A549 (cell line): ENCODE measurements at places on chromosomes 7 and 10. TPM values are rescaled to one million over a fixed set of nuclear protein-coding genes. Genes with fewer than 3 reads are reported as not detected.

DNA sequence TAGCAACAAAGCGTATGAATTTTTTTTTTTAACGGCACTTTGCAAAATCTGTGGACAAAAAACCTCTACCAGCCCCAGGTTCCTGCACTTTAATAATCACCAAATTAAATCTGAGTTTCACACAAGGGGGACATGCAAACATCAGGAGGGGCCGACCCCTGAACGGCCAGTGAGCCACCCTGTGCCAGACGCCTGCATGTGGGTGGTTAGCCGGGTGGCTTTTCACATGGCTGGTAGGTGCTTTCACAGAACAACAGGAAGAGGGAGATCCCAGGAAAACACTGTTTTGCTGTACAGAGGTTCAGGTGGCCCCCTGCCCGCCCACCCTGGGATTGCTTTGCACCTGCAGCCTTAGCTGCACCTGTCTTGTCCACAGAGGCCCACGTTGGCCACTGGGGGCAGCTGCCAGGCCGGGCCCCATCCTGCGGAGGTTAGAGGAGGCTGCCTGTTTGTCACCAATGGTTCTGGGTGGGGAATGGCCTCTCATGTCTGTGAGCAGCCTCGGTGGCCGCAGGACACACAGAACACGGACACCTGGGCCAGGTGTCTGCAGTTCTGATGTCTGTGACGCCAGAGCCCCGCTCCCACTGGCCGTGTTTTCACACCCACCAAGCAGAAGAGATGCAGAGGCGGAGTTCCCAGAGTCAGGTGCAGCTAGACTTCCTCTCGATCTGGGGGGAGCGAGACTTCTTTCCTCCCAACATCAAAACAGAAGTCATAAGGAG is 107.7 kb downstream of the FAM53B start:
- DNase-seq: no peak

- no peak for DNase-seq
Observed at GRCh38 chr10:88616250-88616977, 29.9 kb downstream of the LIPJ start.

DNA sequence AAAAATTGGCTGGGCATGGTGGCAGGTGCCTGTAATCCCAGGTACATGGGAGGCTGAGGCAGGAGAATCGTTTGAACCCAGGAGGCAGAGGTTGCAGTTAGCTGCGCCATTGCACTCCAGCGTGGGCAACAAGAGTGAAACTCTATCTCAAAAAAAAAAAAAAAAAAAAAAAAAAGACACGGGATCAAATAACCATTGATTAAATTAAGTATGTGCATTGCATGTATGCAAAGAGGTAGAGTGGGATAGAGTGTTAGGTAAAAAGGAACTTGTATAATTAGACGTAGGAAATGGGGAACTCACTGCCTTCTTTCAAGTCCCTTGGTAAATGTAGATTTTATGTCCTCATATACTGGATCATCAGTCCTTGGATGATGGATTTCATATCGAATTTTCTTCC is 13.1 kb downstream of the VCL start:
- no peak for DNase-seq

GRCh38 chr7:98956937-98957336 is 78.6 kb downstream of the TRRAP start:
- no peak for DNase-seq

GRM3 gene
- polyA plus RNA-seq: not detected in 3 replicates

DNA sequence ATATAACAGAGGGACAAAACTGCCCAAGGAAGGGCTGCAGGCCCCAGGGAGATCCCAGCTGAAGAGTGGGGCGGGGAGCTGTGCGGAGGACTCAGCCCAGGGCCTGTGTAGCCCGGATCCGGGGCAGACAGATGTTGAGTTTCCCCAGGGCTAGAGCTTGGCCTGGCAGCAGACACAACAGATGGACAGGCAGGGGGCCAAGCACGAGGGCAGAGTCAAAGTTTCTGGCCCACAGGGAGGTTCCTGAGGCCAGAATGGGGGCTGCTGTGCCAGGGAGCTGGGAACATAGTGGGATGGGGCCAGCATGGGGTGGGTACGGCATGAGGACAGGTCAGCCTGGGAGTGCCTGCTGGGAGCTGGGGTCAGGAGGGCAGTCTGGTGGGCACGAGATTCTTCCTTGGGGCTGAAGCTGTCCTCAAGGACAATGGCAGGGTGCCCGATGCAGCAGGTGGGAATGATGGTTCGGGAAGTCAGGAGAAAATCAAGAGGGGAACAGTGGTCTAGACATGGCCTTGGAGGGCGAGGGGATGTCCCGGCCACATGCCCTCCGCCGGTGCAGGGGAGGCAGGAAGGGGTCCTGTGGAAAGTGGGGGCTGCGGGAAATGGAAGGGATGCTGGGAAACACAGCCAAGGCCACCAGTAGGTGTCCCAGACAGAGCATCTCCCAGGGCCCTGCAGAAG is 519.1 kb upstream of the FOXK1 start:
- DNase-seq: no peak

GRCh38 chr10:113663908-113664307 is at the start of gene NRAP:
Gene NRAP, minus strand, starts transcription at chr10:113664041. Its CDS starts 159 bp downstream, at chr10:113663882.
- no peak for DNase-seq

GRCh38 chr7:87598234-87599009 is 2.3 kb downstream of the ABCB1 start:
- no peak for DNase-seq

GRCh38 chr10:28913436-28914237 is 236.3 kb downstream of the BAMBI start:
- DNase-seq: no peak

- DNase-seq: no peak
Observed at GRCh38 chr10:58086763-58087150, 180.9 kb downstream of the IPMK start.

DNA sequence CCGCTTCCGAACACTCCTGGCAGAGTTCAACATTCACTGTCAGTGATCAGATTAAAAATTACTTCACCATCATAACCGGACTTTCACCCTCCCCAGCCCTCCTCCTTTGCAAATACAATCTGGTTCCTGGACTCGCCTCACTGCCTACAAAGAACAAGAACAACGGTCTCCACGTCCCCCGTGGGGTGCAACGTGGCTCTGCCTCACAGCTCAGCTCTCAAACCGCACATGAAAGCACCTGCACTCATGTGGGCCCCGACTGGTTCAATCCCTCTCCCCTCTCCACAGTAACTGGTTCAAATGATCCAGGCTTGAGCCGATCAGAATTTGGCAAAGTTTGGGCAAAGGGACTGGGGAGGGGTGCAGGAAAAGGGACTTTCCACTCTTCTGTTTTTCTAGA is 21.0 kb downstream of the ASB13 start:
- no peak for DNase-seq

MUC12 gene
- 2.0 to 2.7 TPM (median 2.4 TPM) in 3 replicates for polyA plus RNA-seq

DNA sequence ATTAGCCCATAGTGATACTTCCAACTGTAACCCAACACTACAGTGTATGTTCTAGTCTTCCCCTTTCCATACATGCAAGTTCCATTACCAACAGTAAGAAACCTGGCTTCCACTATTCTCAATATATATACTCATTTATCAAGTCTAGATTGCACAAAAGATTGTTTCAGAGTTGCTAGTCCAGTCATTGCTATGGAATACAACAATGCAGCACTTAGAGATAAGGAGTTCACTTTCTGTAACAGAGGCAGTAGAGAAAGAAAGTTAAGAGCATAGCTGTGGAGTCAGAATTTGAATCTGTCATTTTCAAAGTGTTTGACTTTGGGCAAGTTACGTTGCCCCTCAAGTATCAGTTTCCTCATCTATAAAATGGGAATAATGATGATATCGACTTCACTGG is 90.1 kb downstream of the RTKN2 start:
- DNase-seq: no peak

GRCh38 chr7:539731-540411 is 20.2 kb upstream of the PDGFA start:
- DNase-seq: peak; percentile 96

DNA sequence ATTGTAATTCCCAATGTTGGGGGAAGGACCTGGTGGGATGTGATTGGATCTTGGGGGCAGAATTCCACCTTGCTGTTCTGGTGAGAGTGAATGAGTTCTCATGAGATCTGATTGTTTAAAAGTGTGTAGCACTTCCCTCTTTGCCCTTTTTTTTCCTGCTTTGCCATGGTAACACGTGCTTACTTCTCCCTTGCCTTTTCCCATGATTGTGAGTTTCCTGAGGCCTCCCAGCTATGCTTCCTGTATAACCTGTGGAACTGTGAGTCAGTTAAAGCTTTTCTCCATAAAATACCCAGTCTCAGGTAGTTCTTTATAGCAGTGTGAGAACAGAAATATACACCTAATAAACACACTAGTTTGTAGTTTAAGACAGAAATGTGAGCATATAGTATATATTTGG is 166.8 kb upstream of the MAGI2 start:
- no peak for DNase-seq

DNA sequence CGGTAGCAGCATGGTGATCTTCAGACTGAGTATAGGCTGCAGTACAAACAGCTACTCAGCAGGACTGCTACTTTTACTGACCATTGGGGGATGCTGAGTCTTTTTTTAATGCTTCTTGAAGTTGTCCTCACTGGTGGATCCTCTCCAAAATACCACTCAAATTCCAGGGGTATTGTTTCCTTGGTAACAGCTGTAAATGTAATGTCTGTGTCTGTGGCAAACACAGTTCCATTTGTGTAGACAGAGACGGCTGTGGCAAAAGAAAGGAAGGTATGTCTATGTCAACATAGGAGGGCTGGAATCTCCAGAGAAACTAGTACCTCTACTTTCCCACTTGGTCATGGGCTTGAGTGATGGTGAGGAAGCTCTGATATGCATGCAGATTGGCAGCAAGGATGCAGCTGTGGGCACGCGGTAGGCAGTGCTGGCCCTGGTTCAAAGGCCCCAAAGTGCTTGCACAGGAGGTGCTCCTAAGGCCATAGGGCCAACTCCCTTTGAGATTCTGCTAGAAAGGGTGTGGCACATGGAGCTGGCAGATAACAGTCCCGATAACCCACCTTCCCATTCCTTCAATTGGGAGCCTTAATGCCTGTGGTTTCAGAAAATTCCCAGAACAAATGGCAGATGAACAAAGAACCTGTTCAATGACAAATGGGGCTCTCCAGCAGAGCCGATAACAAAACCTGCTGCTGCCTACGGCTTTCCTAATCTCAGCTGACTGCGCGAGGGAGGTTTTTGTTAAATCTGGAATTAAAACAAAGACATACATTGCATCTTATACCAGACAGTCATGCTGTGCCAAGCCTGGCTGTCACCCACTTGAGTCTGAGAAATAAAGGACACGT is 43.0 kb downstream of the PKD1L1 start:
- DNase-seq: no peak

GBF1 gene
- polyA plus RNA-seq: 20.4 to 22.2 TPM (median 22.1 TPM) in 3 replicates

PNLIPRP1 gene
- not detected in 3 replicates for polyA plus RNA-seq

MSMB gene
- not detected in 3 replicates for polyA plus RNA-seq

- no peak for DNase-seq
Observed at GRCh38 chr10:16437540-16437894, 707 bp downstream of the PTER start.

GRCh38 chr10:119501690-119502089 is 40.8 kb downstream of the RGS10 start:
- DNase-seq: no peak
